ENCODE measurements at places on chromosomes 3 and 15. TPM values are rescaled to one million over a fixed set of nuclear protein-coding genes. Genes with fewer than 3 reads are reported as not detected.

Gene AHSG
- not detected for total RNA-seq

Gene CLRN1
- not detected for total RNA-seq

Gene DPPA4
- total RNA-seq, result not detected

Gene MON1A
- total RNA-seq, result 21.8 TPM

Gene PLA2G4D
- not detected for total RNA-seq

Gene SI
- not detected for total RNA-seq

Gene C3orf49
- not detected for total RNA-seq

Gene ACAP2
- 51.7 TPM for total RNA-seq

Gene MEIS2
- 43.1 TPM for total RNA-seq

Gene ERICH6
- not detected for total RNA-seq

Gene IGSF11
- total RNA-seq, result 2.0 TPM

Gene C3orf85
- total RNA-seq, result not detected

Gene ST3GAL6
- 21.2 TPM for total RNA-seq

Gene MED12L
- total RNA-seq, result 0.12 TPM

Gene PRSS50
- not detected for total RNA-seq

Gene TBC1D2B
- 43.4 TPM for total RNA-seq

Gene UPK1B
- total RNA-seq, result not detected

Gene FBN1
- 266 TPM for total RNA-seq

Gene CHST14
- total RNA-seq, result 18.4 TPM

Gene EXD1
- not detected for total RNA-seq

Gene STAC
- 11.4 TPM for total RNA-seq

Gene ALPK3
- total RNA-seq, result 30.0 TPM

Gene PLA1A
- 0.50 TPM for total RNA-seq

Gene ITIH3
- total RNA-seq, result 0.27 TPM

Gene MUC13
- not detected for total RNA-seq

Gene MCF2L2
- 2.2 TPM for total RNA-seq

Gene JAGN1
- total RNA-seq, result 39.3 TPM

Gene TIMP4
- total RNA-seq, result 29.2 TPM

Gene PCOLCE2
- 13.5 TPM for total RNA-seq

Gene EMC7
- total RNA-seq, result 43.9 TPM

Gene COL6A5
- not detected for total RNA-seq

Gene FGD5
- 17.9 TPM for total RNA-seq

Gene MFGE8
- total RNA-seq, result 734 TPM

Gene CYP1A2
- not detected for total RNA-seq

Gene GOLGA8S
- total RNA-seq, result 0.40 TPM

Gene PAK6
- 0.96 TPM for total RNA-seq

Gene SLC30A4
- total RNA-seq, result 14.6 TPM

Gene TMEM212
- total RNA-seq, result not detected

Gene SMCO1
- not detected for total RNA-seq

Gene HCN4
- total RNA-seq, result not detected

Gene EFCC1
- total RNA-seq, result 4.8 TPM

Gene DPPA2
- not detected for total RNA-seq

Gene MEGF11
- total RNA-seq, result 0.08 TPM

Data from gastroesophageal sphincter (tissue), 4 donors.